Stimulated activated CD8-positive, alpha-beta memory T cell treated with anti-CD3 and anti-CD28 coated beads, Interleukin-7, amount 100 ng/mL, for 1 hour (primary cell): ENCODE measurements at places on chromosomes 4 and X.

DNA sequence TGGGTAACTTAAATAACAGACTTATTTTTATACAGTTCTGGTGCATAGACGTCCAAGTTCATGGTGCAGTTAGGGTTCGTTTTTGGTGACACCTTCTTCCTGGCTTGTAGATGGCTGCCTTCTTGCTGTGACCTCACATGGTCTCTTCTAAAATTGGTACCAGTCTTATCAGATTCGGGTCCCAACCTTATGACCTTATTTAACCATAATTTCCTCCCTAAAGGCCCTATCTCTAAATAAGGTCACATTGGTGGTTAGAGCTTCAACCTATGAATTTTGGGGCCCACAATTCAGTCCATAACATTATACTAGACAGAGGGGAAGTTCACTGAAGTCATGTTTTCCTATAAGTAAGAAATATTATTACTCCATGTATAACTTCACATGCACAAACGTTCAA lies 128.0 kb downstream of the CFAP299 start:
- DNase-seq: no peak

DNA sequence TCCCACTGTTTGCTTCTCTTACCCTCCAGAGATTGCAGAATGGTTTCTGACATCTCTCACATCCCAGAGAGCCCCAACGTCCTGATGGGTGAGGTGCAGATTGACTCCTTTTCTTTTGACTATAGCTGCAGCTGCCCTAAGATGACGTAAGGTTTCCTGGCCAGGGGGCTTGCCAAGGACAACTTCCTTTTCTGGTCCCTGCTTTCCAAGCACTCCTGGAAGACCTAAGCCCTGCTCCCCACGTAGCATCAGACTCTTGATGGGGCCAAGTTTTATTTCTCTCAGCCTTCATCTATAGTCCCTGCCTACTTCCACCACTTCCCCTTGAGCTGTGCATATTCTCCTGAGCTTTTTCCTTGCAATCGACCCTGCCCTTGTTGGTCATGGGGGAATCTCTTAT lies 497.7 kb downstream of the IDS start:
- DNase-seq: no peak

- DNase-seq: no peak
These were observed 27.2 kb downstream of the ELF4 start for GRCh38 chrX:130083107-130083490.

- no peak for DNase-seq
These were observed 12.9 kb upstream of the WDR19 start for GRCh38 chr4:39169426-39169825.

DNA sequence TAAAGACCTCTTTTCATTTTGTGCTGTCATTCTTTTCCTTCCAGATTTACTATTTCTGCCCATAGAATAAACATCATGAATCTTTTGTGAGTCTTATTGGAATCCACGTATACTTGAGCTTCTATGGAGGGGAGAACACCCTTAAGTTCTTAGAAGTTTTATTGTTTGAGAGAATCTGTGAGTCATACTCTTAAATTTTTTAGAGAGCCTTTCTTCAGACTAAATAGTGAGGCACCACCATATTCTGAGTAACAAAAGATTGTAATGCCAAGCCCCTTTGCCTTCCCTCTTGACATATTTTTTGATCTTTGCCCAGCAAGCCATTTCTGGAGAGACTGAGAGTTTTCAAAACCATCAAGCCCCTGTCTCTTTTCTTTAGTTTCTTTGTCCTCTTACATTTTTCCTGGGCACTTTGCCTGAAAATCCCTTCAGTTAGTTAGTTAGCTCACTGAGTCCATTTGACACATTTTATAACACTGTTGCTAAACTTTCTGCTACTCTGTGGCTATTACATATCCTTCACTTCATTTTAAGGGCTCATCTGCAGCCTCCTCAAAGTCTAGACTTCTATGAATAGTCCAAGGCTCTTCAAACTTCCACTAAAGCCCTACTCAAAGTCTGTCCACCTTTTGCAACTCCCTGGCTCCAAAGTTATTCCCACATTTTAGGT lies 65.3 kb upstream of the NDUFC1 start:
- DNase-seq: no peak

GRCh38 chr4:143225167-143225566 lies 40.5 kb downstream of the USP38 start:
- DNase-seq: no peak

DNA sequence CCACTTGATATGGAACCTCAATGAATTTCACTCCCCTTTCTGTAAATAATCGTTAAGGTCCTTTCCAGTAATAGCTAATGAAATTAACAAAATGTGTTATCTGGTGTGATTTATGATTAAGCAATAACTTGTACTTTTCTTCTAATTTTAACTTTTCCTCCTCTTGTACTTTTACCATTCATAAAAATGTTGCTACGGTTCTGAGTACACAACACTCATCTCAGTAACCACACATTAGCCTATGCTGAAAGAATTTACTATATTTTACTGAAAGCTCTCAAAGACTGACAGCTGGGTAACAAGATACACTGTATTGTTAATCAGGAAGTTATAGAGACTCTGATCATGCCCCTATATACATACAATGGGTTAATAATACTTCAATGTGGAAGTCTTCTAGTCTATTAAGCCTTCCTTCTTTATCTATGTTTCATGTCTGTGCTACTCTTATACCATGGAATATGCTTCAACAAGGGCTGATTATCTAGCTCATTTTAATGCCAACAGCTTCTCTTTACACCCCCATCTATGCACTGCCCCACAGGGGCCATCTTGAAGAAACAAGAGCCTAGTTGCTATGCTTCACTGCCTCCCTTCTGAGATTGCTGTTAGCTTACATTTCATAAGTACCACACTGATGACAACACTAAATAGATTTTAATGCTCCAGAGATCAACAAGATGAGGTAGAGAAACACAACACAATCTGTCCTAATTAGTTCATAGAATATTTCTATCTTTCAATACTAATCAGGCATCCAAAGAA lies 39.1 kb downstream of the LAMP2 start:
- no peak for DNase-seq

- DNase-seq: no peak
These were observed 167.3 kb downstream of the MID1IP1 start for GRCh38 chrX:38968344-38969216.

DNA sequence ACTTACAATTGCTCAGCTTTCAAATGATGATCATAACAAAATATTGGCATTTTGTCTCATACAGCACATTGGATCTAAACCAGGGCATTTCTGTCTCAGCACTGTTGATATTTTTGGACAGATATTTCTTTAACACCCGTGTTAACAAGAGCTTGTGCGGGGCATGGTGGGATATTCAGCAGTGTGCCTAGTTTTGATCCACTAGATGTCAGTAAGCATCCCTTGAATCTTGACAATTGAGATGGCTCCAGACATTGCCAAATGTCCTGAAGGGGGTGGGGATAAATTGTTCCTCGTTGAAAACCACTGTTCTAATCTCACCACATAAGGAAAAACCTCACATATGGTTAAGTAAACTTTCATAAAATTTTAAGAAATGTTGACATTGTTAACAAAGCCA lies 806.3 kb downstream of the STIM2 start:
- DNase-seq: no peak

DNA sequence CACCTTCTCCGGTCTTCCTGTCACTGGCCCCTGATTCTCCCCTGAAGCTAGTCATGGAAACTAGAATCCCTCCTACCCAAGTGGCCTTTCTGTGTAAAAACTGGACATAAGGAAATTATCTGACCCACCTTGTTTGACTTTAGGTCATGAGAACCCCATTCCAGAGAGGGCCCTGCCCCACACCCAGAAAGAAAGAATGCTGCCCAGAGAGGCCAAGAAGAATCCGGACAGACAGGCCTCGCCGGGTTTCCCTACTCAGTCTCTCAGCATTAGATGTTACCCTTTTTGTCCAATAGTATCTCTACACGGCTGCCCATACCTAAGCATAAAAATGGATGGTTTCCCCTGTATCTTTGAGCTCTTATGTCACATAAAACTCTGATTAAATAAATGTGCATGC lies 83.3 kb upstream of the HELT start:
- no peak for DNase-seq

GRCh38 chr4:140861359-140862176 lies 105.4 kb upstream of the TBC1D9 start:
- DNase-seq: no peak

- no peak for DNase-seq
These were observed 127.3 kb upstream of the FAT4 start for GRCh38 chr4:125187226-125188176.

DNA sequence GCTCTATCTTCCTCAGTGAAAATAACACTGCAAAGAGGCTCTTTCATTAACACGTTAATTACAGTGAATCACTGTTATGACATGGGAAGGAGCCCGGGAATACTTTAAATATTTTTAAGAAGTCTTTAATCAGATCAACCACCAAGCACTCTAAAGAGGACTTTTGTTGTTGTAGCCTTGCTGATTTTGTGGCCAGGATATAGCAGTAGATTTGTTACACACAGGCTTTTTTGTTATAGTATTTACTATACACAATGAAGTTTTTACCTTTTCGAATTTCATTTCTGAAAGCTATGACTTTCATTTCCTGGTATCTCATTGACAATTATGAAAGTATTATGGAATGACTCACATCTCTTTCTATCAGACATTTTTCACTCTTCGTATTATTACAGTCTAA lies 20.3 kb downstream of the FGF13 start:
- DNase-seq: no peak

DNA sequence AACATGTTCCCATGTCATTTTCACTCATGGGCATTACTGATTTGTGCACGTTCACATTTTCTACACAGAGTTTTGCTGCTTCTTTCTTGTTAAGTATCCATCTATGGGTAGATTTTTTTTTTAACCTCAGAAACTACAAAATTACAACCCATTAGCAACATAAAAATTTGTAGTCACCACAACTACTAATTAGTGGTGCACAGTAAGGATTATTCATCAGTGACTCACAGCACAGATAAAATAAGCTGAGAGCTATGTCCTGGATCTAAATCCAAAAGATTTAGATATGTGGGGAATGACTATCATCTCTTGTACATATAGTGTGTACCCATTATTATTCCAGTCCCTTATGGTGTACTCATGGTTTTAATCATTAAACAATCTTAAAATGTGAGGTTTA lies 19.7 kb upstream of the AMELX start:
- DNase-seq: no peak

DNA sequence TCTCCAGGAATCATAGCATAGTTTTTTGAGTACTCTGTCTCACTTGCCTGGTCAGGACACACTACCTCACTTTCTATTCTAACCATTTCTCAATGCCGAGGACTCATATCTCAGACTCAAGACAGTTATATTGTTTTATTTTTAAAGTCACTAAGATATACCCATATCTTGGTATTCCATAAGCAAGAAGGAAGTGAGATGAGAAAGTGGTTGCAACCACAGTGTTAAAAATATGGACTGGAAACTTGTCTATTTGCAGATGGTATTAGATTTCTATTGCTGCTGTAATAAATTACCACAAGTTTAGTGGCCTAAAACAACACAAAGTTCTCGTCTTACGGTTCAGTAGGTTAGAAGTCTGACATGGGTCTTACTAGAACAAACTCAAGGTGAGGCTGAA lies 344.8 kb upstream of the MAGEB2 start:
- DNase-seq: no peak

DNA sequence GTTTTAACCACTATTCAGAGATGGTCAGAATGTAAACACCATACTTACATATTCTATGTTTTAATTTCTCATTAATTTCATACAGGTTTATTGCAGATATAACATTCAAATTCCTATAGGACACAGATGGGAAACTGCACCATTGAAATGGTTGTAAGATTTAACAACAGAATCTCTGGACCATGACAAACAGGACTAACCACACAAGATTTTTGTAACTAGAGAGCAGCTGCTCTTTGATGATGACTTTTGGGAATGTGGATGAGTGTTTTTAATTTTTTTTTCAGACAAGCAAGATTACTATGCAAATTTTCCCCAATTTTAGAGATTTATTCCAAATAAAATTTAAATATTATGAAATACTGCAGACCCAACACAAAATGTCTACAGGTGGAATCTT lies 610.2 kb downstream of the PCDH18 start:
- DNase-seq: no peak

DNA sequence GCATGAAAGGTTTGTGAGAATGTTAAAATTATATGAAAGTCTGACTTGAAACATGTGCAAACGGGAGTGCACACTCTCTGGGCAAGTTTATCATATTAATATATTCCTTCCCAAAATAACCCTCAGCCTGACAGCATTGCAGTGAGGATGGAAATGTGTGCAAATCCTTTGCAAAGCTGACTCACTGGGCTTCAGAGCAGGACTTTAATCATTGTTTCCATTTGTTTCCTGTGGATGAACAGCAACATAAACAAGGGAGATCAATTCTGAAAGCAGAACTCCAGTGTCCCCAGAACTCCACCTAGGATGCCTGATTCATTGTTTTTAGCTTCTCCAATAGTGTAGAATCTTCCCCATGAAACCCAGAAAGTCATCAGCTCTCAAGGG lies 32.9 kb downstream of the SLC2A9 start:
- no peak for DNase-seq

DNA sequence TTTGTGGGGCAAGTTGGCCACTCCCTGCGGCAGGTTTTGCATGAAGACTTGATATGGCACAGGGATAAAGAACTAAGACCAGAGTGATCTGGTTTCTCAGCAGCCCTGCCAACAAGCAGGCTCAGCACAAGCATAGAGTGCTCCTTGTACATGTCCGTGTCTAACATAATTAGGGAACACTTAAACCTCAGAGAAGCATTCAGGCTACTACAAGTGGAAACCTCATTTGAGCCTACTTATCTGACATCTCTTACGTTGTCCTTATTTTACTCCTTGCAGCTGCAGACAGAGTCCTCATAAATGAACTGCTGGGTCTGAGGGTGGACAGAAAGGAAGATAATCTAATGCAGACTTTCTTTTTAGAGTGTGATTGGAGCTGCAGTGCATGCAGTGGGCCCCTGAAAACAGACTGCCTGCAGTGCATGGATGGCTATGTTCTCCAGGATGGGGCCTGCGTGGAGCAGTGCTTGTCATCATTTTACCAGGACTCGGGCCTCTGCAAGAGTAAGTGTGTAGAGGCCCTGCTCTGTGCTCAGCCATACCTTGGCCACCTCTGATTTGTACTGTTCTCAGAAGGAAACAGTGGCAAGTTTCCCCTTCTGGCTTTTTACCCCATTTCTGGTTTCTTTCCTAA lies 179.1 kb upstream of the ANXA3 start:
- DNase-seq: no peak
